ENCODE measurements at places on chromosomes 2 and 18. TPM values are rescaled to one million over a fixed set of nuclear protein-coding genes. Genes with fewer than 3 reads are reported as not detected.

The CGREF1 gene
- total RNA-seq: 4.0 TPM

The EMILIN1 gene
- total RNA-seq: 0.59 TPM

The ALPI gene
- not detected for total RNA-seq

The ASB3 gene
- 17.3 TPM for total RNA-seq

The PLA2R1 gene
- total RNA-seq: 0.34 TPM

The DSC2 gene
- 33.4 TPM for total RNA-seq

The TUBA4B gene
- total RNA-seq: not detected

The LMAN1 gene
- total RNA-seq: 73.7 TPM

The RGPD3 gene
- 0.15 TPM for total RNA-seq

The ACOXL gene
- 5.5 TPM for total RNA-seq

The COLEC11 gene
- total RNA-seq: 0.15 TPM

The SRD5A2 gene
- total RNA-seq: not detected

The MALL gene
- total RNA-seq: 223 TPM

The REL gene
- 10.2 TPM for total RNA-seq

The IL36A gene
- total RNA-seq: not detected

The FAP gene
- total RNA-seq: not detected

The KCNJ13 gene
- total RNA-seq: not detected

The AGXT gene
- 0.34 TPM for total RNA-seq

The IKZF2 gene
- total RNA-seq: 1.6 TPM

The UPP2 gene
- total RNA-seq: not detected

The KLHL14 gene
- not detected for total RNA-seq

The C2orf74 gene
- total RNA-seq: not detected

The UGT1A8 gene
- total RNA-seq: not detected

The PLB1 gene
- 0.49 TPM for total RNA-seq

The CFC1 gene
- not detected for total RNA-seq

The SCYGR4 gene
- not detected for total RNA-seq

The TGFBRAP1 gene
- 18.3 TPM for total RNA-seq

The CENPA gene
- total RNA-seq: 45.8 TPM

The EGR4 gene
- total RNA-seq: 0.37 TPM

The ORC2 gene
- total RNA-seq: 51.9 TPM

The ID2 gene
- 112 TPM for total RNA-seq

The NEU2 gene
- not detected for total RNA-seq

The SLC14A1 gene
- not detected for total RNA-seq

The CD207 gene
- not detected for total RNA-seq

The RESP18 gene
- not detected for total RNA-seq

The REG3G gene
- total RNA-seq: 0.86 TPM

The RAB6C gene
- total RNA-seq: not detected

The C2orf69 gene
- total RNA-seq: 21.6 TPM

The FBXO41 gene
- 34.9 TPM for total RNA-seq

The SH3RF3 gene
- total RNA-seq: not detected

The UGT1A5 gene
- not detected for total RNA-seq

The DAPL1 gene
- total RNA-seq: not detected

The GPC1 gene
- total RNA-seq: 79.1 TPM

The FSIP2 gene
- total RNA-seq: not detected

The MRO gene
- 0.84 TPM for total RNA-seq

The NT5C1B gene
- not detected for total RNA-seq

The DCDC2C gene
- not detected for total RNA-seq

The AQP4 gene
- 0.07 TPM for total RNA-seq
